ENCODE measurements at places on chromosomes 2 and 18.

DNA sequence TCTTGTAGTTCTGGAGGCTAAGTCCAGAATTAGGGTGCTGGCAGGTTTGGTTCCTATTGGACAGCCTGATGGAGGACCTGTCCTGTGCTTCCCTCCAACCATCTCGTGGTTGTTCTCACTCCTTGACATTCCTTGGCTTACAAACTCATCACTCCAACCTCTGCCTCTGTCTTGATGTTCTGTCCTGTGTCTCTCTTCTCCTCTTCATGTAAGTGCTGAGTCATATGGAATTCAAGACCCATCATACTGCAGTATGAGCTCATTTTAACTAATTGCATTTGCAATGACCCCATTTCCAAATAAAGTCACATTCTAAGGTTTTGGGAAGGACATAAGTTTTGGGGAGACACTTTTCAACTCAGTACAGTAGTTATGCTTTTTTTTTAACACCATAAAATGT, 374.7 kb downstream of the TRIB2 start:
- no peak for DNase-seq

- no peak for DNase-seq
Observed at GRCh38 chr2:109209412-109209811, 80.4 kb downstream of the SH3RF3 start.

GRCh38 chr2:230602562-230603230, 109.9 kb upstream of the CAB39 start:
- no peak for DNase-seq

- no peak for DNase-seq
Observed at GRCh38 chr18:22432657-22433137, 15.0 kb upstream of the CTAGE1 start.

DNA sequence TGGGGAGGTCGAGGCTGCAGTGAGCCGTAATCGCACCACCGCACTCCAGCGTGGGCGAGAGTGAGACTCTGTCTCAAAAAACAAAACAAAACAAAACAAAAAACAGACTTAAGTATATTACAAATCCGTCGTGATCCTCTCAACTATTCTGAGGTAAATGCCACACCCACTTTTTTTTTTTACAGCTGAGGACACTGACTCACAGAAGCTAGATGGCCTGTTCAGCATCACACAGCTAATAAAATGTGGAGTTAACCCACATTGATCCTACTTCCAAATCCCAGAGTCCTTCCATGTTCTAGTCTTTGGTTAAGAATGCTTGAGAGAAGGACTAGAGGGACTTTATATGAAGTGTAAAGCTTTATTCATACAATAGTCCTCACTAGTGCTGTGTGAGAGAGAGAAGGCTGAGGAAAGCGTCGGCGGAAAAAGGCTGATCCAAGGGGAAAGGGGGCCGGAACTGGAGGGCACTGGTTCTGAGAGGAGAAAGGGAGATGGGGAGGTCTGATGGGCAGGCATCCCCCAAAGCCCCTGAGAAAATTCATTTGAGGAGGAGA, 627 bp downstream of the RNF25 start:
- no peak for DNase-seq

DNA sequence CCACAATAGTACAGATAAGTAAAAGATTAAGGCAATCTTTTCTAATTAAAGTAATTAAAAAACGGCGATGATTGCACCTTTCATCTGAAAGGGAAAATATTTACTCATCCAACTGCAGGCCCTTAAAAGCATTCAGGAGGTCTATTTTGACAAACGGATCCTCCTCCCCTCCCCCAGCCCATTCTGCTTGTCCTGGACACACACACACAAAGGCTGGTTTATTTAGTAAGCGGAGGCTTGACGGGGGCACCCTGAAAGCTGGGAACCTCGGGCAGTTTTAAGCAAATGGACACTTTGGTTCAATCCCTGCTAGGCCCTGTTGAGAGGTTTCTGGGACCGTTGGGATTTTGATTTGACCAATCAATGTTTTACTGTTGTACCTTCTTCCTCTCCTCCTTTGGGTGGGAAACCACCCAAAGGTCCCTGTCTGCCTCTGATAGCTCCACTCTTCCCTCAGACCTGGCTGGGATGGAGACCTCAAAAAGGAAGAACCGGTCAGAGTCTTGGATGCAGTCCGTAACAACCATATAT, 135.8 kb upstream of the HAAO start:
- peak; percentile 91 for DNase-seq

DNA sequence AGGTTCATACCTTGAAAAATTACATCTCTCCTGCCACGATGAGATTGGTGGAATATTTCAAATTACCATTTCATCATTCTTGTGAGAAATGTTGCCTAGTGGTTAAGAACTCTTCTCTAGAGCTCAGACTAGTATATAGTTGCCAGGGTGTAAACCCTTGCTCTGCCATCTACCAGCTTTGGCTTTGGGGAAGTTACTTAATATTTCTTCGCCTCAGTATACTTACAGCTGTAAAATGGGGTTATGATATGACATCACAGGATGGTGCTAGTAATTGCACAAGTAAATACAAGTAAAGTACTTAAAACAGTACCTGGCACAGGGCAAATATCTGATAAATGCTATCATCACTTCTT, 1.5 kb downstream of the SPOPL start:
- no peak for DNase-seq

DNA sequence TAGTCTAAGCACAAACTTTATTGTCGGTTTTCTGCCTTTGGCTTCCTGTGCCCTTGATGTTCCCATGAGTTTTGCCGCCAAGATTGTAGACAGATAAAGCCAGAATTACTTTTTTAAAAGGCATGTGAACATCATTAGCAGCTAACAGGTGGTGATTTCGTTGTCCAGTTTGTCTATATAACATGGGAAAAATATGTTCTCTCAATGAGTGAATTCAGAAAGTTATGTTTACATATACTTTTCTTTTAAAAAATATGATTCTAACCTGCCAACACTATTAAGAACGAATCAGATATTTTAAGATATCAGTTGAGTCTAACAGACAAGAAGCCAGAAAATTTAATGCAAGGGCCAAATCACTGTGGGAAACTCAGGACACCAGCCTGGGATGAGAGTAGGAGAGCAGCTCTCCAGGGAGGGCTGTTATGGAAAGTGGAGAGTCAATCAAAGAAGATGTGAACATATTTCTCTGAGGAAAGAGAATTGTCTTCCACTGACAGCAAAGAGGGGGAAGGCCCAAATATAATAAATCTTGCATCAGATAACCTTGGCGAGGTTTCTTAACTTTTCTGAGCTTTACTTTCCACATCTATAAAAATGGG, 311.3 kb downstream of the ARHGAP15 start:
- no peak for DNase-seq

- DNase-seq: peak; percentile 92
Observed at GRCh38 chr2:203327901-203328759, at the start of gene ABI2. Gene ABI2, plus strand, starts transcription at chr2:203328394. Its CDS starts 121 bp downstream, at chr2:203328515.

GRCh38 chr18:44818668-44819403, 138.1 kb downstream of the SETBP1 start:
- no peak for DNase-seq

GRCh38 chr2:127124426-127124825, 17.5 kb upstream of the BIN1 start:
- DNase-seq: no peak

- no peak for DNase-seq
Observed at GRCh38 chr18:50334546-50335152, 40.2 kb upstream of the SKA1 start.

GRCh38 chr18:68847219-68847837, 49.4 kb downstream of the CCDC102B start:
- DNase-seq: no peak

- DNase-seq: peak; percentile 82
Observed at GRCh38 chr2:172085460-172086159, at the start of gene DLX1. Gene DLX1, plus strand, starts transcription at chr2:172085507. Its CDS starts 171 bp downstream, at chr2:172085678.

- no peak for DNase-seq
Observed at GRCh38 chr2:134875309-134875708, 36.9 kb downstream of the ACMSD start.

GRCh38 chr2:175606010-175606841, 395.8 kb downstream of the LNPK start:
- DNase-seq: no peak

DNA sequence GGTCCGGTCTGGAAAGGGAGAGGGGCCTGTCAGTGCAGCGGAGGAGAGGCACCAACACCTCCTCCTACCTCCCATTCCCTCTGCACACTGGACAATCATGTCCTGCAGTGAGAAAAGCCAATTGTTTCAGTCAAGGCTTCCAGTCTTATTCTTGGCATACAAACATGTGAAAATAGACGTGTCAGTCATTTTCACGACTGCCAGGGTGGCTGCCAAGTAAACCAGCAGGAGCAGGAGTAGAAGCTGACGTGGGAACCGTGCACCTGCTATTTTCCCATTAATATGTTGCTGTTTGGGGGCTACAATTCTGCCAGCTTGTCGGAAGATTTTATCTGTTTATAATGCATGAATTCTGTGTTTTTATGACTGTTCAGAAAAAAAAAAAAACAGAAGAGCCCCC, 202.3 kb downstream of the SPP2 start:
- DNase-seq: peak; percentile 56

GRCh38 chr2:19899985-19900930, 1.5 kb downstream of the TTC32 start:
- DNase-seq: no peak

GRCh38 chr2:127479219-127479825, 47.0 kb downstream of the IWS1 start:
- DNase-seq: peak; percentile 62
